CD4-positive, alpha-beta T cell treated with Interleukin-17A for 1 hour (primary cell): ENCODE measurements at places on chromosomes 2 and 18.
A peak's percentile ranks its signal among the peaks of the same experiment; 100 is the strongest.

DNA sequence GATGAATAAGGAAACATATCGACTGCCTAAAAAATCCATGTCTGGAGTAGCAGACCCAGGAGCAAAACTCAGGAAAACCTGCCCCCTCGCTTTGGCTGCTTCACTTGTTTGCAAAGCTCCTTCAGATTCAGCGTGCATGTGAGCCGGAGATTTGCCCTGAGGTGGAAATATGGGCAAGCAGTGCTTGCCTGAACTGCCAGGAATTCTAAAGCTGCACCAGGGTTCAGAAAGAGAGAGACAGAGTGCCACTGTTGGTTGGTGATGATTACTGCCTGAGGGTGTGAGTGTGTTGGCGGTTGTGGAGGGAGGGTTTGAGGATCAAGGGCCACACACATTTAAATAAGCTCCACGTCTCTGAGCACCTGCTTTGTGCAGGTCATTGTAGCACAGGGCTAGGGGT is 139.6 kb upstream of the RGPD4 start:
- no peak for DNase-seq

DNA sequence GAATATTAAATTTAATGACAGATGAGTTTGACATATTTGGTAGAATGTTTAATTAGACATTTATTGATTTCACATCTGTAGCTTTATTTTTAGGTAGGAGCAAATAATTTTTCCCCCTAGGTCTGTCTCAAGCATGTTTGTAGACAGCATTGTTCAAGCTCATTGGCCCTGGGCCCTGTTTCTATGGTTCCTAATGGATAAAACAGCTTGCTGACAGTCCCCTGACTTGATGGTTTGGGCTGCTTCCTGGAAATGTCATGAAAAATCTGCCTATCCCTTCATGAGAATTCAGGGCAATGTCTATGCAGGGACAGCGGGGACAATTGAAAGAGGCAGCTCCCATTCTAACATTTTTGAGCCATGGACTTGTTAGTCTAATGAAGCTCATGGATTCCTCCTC is 14.6 kb upstream of the MEP1B start:
- DNase-seq = no peak

DNA sequence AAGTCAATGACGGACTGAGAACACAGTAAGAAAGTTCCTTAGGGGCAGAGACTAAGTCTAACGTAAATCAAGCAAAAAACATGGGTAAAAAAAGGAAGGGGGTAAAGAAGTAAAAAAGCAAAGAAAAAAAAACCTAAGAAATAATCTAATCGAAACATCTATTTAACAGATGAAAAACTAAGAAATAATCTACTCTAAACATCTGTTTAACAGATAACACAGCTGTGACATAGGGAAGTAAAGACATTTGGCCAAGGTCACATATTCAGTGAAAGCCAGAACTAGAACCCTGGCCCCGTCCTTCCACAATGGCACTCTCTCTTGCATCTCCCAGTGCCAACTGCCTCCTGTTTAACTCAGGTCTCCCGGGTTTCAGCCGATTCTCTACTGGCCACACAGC is 48.1 kb downstream of the PSD4 start:
- no peak for DNase-seq

DNA sequence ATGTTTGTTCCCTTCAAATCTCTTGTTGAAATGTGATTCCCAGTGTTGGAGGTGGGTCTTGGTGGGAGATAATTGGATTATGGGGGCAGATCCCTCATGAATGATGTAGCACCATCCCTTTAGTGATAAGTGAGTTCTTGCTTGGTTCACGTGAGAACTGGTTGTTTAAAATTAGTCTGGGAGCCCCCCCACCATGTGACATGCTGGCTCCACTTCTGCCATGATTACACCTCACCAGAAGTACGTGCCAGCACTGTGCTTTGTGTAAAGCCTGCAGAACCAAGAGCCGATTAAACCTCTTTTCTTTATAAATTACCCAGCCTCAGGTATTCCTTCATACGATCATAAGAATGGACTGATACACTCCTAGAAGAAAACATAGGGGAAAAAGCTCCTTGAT is 10.1 kb downstream of the ABI2 start:
- DNase-seq = no peak

DNA sequence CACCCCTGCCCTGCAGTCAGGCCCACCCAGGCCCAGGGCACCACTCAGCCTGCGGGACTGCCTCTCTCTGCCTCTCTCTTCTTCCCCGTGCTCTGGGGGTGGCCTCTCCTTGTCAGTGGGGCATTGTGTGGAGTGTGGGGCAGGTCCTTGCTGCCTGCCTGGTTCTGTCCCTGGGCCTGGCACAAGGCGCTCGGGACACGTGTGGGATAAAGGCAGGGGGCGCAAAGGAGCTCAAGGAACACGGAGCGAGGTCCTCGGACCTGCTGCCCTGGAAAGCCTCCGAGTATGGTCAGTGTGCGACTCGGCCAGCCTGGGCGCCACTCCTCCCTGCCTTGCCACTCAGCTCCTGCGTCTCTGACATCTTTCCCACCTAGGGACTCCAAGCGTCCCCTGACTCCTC is 262.2 kb downstream of the HDAC4 start:
- DNase-seq = no peak

DNA sequence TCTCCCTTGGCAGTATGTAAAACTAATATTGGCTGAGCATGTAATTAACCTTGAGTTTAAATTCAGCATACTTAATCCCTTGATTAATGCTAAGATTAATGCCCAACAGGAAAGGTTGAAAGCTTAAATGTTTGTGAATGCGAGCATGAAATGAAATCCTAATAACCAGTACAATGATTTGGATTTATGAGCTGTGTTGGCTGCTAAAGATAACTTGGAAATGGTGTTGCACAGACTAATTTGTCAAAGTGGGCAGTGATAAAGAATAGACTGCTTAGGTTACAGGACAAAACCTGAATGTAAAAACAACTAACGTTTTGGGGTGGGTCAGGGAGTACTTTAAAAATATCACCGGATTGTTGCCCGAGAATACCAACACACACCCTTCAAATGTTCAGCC is 70.6 kb downstream of the MGAT5 start:
- no peak for DNase-seq

- no peak for DNase-seq
Observed at GRCh38 chr2:205689820-205690219, 7.5 kb downstream of the NRP2 start.

GRCh38 chr2:164903951-164904350 is 51.4 kb downstream of the SLC38A11 start:
- DNase-seq = no peak

DNA sequence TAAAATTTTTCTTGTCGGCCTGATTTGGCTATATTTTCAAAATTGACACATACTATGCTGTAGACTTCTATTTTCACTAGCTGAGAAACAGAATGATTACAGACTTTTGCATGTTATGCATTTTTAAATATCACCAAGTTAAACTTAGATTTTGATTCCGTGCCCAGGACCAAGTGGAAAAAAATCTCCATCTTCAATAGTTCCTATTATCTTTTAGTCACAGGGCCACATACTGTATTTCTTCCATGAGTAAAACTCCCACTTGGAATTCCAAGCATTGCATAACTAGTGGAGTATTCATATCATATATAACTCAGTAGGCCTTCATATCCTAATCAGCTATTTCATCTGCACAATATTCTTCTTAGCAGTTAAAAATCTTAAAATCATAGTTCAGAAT is 470.9 kb downstream of the ARHGAP15 start:
- no peak for DNase-seq

- no peak for DNase-seq
Observed at GRCh38 chr2:98903064-98903355, 33.0 kb downstream of the CRACDL start.

- DNase-seq = no peak
Observed at GRCh38 chr2:6788614-6789013, 77.1 kb downstream of the CMPK2 start.

DNA sequence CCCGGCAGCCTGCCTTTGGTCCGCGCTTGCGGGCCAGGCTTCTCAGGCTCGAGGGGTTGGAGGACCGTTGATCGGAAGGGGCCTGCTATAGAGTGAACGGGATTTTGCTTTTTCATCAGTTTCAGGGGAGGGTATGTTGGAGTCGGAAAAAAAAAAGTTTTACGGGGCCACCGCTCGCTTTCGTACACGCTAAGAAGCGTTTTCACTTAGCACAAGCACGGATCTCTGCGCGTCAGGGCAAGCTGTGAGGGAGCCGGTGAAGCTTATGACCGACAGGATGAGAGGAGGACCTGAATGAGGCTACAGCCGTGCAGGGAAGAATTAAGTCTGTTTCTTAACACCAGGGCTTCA is 443 bp downstream of the CPSF3 start:
- DNase-seq = no peak

DNA sequence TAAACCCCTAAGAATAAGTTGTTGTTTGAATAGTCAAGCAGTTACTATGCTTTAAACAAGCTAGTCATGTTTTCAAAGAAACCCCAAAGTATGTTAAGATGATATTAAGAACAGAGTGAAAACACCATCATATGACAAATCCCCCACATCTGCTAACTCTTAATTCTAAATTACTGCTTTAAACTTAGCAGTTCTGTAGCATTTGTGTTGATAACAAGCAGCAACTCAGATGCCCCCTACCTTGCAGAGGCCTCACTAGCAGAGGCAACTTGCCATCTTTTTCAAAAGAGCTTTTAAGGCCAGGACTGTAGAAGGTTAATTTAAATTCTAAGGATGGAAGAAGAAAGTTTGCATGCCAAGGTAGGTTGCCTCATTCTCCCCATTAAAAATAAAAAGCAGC is 376.2 kb downstream of the SETBP1 start:
- DNase-seq = no peak

GRCh38 chr2:15507061-15507460 is 54.1 kb downstream of the NBAS start:
- no peak for DNase-seq

- DNase-seq = no peak
Observed at GRCh38 chr2:111944531-111945210, 46.3 kb downstream of the MERTK start.

- no peak for DNase-seq
Observed at GRCh38 chr2:9796056-9797010, 46.9 kb upstream of the TAF1B start.

GRCh38 chr18:51051105-51051712 is 21.2 kb downstream of the SMAD4 start:
- peak; percentile 72 for DNase-seq

- no peak for DNase-seq
Observed at GRCh38 chr2:212960336-212960735, 191.1 kb downstream of the IKZF2 start.

GRCh38 chr2:51222106-51222505 is 190.2 kb upstream of the NRXN1 start:
- no peak for DNase-seq

DNA sequence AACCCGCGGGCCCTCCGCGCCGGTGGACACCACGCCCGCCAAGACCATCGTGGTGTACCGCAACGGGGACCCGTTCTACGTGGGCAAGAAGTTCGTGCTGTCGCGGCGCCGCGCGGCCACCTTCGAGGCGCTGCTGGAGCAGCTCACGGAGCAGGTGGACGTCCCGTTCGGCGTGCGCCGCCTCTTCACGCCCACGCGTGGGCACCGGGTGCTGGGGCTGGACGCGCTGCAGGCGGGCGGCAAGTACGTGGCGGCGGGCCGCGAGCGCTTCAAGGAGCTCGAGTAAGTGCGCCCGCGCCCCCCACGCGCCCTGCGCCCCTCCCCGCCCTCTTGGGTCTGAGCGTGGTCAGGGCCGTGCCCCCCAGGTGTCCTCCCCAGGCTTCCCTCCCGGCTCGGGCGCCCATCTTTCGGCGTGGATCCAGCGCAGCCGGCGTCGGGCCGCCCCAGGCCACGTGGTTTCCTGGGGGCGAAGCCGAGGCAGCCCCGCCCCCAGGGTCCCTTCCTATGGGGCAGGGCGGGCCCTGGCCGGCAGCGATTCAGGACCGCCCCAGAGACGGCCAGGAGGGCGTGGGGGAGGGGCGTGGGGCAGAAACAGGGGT is 481 bp downstream of the DCDC2C start:
- DNase-seq = no peak

DNA sequence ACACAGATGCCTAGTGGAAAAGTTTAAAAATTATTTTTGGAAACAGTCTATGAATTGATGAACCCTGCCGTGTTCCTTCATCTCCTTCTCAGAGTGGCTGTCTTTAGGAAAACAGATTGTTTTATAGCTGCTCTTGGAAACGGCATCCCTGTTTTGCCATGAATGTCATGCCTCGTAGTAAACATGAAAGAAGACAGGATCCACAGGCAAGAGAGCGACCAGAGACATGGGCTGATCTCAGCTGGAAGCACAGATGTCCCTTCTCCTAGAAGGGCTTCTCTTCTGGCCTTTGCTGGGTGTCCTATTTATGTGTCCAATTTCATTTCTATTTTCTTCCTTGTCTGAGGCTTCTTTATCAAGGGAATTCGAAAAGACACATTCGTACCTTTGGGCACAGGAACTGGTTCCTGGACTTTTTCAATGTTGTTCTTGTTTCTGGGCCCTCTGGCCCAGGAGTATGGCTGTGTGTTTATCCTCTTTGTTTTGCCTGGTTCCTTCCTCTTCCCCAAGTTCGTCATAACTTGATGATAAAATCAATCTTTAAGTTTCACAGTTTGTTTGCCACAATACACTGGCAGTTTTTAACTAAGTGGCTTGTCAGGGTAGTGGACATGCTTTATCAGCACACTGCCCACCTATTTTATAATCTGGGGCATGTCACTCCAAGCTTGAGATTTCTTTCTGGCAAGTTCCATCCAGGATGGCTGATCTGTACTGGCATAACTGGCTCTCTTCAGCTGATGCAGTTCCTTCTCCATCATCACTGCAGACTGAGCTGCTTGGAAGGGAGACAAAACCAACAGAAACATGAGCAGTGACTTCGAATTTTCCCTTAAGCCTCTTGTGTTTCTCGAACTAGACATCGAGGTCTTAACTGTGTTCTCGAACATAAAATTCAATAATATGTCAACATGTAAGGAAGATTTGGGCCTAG is 63.2 kb upstream of the MGAT4A start:
- no peak for DNase-seq

- DNase-seq = no peak
Observed at GRCh38 chr2:33126958-33127357, 180.2 kb downstream of the LTBP1 start.

- DNase-seq = no peak
Observed at GRCh38 chr2:2848621-2849333, 517.7 kb upstream of the MYT1L start.

DNA sequence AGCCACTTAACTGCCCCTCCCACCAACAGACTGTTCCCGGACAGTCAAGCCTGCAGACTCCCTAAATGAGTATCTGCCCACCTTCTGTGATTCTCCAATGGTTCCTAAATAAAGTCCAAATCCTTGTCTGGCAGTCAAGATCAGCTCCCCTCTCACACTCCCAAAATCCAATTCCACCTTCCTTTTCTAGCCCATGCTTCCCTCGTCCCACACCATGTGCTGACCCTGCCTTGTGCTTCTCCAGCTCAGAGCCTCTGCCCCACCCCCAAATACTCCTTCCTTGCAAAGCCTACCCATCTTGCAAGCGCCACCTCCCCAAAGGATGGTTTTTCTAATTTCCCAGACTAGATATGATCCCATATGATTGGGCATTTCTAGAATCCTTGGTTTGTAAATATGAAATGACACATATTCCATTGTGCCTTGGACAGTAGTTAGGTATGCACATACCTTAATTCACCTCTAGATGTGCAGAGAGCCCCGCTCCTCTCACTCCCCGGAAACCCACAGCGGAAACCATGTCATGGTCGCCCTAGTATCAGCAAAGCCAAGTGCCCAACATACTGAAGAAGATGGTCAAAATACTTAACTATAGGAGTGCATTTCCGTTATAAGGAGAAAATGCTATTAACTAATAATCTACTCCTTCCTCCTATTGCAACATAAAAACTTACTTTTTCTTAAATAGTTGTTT is 97.2 kb downstream of the KCTD1 start:
- DNase-seq = no peak

- DNase-seq = no peak
Observed at GRCh38 chr2:95234286-95234785, 27.0 kb downstream of the ZNF892 start.

- peak; percentile 55 for DNase-seq
Observed at GRCh38 chr18:63366213-63367052, 573 bp downstream of the KDSR start.
